Amniotic stem cell (primary cell): ENCODE measurements at places on chromosomes 16 and 17.

DNA sequence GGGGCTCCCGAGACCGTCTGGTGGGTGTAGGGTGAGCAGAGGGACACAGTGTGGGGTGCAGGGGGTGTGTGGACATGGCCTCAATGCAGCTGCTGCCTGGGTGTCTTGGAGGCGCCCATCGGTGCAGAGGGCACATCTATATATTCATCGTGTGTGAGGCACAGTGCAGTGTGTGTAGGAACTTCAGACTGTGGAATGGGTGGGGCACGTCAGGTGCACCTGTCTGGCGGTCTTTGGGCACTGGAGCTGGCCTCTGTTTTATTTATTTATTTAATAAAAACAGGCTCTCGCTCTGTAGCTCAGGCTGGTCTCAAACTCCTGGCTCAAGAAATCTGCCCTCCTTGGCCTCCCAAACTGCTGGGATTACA, 16.8 kb downstream of the LASP1 start:
- no peak for DNase-seq

DNA sequence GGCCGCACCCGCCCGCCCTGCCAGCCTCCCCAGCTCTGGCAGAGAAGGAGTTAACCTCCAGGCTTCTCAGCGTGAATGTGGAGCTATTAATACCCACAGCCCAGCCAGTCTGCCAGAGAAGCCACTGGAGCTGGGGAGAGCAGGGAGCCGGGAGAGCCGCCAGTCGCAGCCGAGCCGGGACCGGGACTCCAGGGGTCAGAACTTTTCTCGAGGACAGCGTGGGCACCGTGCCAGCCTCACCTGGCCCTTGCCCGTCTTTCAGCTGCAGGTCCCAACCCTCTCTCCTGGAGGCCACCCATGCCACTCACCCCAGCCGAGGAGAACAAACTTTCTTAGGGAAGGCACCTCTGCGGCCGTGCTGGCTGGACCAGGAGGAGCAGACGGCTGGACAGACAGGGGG, 33.8 kb upstream of the SBK1 start:
- peak; percentile 2 for DNase-seq

DNA sequence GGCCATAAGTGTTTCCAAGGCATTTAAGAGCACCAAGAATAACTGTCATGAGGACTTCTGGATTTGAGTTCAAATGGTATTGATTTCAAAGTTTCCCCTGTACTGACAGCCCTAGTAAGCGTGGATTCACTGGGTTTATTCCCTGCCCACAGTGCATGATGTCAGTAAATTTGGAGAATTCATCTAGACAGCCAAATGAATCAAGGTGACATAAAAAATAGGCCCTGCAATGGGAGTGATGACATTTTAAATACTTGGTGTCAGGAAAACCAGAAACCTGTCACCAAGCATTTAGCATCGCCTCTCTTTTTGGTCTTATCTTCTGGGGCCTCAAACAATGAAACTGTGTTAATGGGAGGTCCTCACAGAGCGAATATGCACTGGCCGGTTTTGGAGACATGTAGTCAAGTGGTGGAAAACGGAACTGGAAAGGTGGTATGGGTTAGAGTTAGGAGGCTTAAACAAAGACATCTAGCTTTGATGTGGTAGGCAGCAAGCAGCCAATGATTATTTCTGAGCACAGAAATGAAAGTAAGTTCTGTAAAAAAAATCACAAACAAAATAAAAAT, 29.1 kb downstream of the COG4 start:
- DNase-seq, result no peak

DNA sequence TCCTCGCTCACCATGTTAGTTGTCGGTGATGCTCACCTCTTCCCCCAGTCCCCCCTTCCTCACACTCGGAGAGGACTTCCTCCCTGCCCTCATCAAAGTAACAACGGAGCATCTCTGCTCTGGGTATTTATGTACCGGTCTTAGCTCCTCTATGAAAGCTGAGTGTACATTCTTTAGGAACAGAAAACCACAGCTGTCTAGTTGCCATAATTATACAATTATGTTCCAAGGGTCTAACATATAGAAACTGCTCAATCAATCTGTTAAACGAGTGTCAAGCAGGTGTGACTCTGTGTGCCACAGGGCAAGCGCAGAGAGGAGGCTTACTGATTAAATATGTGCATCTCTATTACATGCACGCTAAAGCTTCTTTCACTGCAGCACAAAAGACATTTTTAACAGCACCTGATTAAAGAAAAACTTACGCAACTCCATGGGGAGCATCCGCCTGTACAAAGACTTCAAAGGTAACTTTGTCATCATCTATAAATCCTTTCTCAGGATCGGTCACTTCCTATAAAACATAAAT, 37.8 kb downstream of the LITAFD start:
- no peak for DNase-seq

DNA sequence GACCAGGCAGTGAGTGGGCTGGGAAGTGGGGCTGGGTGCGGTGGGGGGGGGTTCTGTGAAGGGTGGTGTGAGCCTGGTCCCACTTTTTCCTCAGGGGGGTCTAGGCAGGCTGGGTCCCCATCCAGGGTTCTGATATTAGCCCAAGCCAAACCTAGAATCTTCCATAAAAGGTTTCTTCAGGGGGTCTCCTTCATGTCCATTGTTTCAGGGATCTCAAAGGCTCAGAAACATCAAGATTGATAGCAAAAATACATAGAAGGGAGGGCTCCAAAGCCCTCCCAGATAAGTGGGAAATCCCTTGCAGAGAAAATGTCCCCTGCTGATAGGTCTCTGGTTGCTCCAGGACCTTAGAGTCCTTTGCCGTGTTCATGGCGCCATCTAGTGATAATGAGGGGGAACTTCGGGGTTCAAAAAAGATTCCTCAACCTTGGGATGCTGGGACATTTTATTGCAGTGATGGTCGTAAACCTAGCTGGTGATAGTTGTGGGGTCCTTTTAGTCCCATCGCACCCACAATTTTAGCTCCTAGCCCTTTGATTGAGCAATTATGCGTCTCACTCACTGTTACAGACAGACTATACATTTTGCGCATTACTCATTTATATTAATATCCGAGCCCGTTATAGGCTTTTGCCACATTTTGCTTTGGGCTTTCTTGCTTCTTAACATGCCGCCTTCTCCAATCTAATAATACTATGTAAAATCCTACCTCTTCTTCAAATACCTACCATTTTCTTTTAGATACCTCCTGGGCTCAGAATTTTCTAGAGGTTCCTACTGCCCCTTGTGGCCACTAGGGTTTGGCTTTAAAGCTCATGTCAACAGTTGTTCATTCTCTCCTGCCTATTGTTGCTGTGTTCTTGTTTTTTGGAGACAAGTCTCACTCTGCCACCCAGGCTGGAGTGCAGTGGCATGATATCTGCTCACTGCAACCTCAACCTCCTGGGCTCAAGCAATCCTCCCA, 35.1 kb downstream of the IGF2BP1 start:
- DNase-seq, result peak; percentile 42

- DNase-seq, result no peak
Measured at GRCh38 chr16:70588565-70588964, 57.8 kb upstream of the IL34 start.

DNA sequence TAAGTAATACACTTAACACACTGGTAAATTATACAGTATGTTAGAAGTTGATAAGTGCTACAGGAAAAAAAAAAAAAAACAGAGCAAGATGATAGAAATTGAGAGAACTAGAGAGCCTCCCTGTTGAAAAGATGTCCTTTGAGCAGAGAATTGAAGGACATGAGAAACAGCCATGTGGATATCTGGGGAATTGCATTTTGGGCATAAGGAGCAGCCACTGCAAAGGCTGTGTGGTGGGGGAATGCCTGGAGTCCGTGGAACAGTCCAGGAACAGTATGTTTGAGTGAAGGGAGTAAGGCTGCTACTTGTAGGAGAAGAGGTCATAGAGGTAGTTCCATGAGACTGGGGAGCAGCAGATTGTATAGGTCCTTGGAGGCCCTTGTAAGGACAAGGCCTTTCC, 178.4 kb downstream of the FTO start:
- no peak for DNase-seq

- DNase-seq, result no peak
Measured at GRCh38 chr17:55342800-55343585, 78.2 kb downstream of the HLF start.

GRCh38 chr16:59324462-59324861, 590.3 kb upstream of the GOT2 start:
- no peak for DNase-seq
